ENCODE measurements at places on chromosomes 7 and 10.

DNA sequence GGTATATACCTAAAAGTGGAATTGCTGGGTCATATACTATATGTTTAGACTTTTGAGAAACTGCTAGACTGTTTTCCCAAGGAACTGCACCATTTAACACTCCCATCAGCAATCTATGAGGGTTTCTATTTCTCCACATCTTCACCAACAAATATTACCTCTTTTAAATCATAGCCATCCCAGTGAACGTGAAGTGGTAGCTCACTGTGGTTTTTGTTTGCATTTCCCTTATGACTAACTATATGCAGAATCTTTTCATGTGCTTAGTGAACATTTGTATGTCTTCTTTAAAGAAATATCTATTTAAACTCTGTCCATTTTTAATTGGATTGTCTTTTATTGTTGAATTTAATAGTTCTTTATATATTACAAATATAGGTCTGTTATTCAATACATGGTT, 115.8 kb upstream of the SEC61G start:
- no peak for DNase-seq

GRCh38 chr10:22086730-22087401, 83.3 kb upstream of the DNAJC1 start:
- no peak for DNase-seq

- DNase-seq, result no peak
Observed at GRCh38 chr10:88923520-88923919, 29.1 kb downstream of the ACTA2 start.

DNA sequence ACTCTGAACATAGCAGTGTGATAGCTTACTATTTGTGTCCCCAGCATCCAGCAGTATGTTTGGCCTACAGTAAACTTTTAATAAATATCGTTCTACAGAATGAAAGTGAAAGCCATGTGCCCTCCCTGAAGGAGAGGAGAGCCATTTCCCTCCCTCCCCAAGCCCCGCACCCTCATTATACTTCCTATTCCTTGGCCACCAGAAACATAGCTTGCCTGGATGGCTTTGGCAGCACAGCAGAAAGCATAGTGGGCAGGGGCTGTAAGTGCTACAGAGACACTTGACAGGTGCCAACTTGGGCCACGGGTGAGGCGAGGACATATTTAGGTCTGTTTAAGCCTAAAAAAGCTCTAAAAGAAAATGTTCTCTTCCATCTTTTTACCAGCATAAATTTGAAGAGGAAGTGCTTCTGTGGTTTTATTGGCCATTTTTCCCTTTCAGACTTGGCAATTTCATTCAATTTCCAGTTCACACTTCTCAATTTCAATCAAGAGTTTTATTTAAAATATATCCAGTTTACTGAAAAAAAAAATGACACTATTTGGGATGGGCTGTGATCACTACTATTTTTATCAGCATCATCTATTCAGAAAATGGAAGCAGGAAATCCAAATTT, 12.7 kb downstream of the HHEX start:
- peak; percentile 62 for DNase-seq

DNA sequence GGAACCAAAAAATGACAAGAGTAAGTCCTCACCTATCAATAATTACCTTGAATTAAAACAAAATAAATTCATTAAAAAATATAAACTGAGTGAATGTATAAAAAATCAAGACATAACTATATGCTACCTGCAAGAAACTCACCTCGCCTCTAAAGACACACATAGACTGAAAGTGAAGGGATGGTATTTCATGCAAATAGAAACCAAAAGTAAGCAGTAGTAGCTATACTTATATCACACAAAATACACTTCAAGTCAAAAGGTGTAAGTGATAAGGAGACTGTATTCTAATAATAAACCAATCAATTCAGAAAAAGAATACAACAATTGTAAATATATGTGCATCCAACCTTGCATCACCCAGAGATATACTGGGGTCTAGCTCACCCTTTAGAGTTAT, 332.6 kb downstream of the SH2D4B start:
- DNase-seq, result no peak

GRCh38 chr7:32611201-32612099, 116.2 kb downstream of the AVL9 start:
- DNase-seq, result no peak

DNA sequence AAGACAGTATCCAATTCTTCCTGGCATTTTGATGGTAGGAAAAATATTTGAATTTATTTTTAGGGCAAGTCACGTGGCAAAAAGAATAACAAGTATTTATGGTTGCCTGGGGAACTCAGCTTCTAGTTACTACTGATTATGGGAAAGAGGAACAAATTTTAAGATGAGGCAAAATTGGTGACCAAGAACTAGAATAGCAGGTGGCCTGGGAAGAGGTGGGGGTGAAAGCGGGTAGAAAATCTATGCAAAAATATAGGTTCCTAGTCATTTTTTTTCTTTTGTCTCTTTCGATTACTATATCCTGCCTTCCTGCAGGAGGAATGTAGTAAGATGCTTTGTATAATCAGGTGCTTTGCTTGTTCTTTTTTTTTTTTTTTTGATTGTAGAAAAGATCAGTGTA, 27.8 kb downstream of the ENTPD1 start:
- peak; percentile 22 for DNase-seq

GRCh38 chr7:106485031-106485551, 175.9 kb downstream of the CCDC71L start:
- no peak for DNase-seq

DNA sequence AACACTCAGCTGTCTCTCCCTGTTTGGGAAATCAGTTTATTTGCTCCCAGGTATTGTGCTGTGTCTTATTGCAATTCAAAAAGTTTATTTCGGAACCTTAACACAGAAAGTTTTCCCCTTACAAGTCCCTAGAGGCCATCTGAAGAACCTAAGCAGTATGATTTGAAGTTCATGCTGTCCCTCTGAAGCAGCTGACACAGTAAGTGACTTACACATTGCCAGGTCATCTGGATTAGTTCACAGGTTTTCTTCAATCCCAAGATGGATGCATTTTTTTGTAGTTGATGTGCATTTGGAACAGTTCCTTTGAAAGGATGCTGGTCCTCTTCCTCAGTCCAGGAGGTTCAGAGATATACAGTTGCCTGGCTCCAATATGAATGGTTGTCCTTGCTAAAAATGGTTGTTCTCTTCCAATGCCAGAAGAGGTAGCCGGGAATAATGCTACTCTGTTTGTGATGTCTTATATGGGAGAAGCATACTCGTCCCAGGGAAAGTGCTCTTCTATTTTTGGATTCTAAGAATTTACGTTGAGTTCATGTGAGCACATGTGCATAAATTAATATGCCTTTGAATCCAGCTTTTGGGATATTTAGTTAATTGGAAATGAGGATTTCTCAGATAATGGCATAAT, 183.5 kb upstream of the PHYHIPL start:
- DNase-seq, result no peak

DNA sequence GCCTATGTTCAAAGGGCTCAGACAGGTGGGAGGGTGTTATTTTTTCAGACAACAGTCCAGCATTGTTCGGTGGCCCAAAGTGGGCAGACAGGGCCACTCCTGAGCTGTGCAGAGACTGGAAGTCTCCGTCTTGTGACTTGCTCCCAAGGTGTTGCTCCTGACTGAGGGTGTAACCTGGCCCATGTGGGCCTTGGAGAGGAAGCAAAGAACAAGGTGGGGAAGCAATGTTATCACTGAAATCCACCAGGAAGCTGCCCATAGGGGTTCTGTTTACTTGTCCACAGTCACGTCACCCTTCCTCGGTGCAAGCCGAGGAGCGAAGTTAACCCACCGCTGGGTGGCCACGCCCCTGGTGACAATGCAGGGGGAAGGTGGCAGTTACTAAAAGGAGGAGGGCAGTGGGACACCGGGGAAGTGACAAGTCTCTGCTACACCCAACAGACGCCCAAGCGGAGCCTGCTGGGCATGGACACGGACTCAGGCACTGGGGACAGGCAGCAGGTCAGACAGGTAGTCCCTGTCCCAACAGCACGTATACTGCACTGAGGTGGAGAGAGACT, 311.6 kb upstream of the MKI67 start:
- no peak for DNase-seq

- DNase-seq, result no peak
Observed at GRCh38 chr10:120538091-120538490, 81.1 kb downstream of the PLPP4 start.

DNA sequence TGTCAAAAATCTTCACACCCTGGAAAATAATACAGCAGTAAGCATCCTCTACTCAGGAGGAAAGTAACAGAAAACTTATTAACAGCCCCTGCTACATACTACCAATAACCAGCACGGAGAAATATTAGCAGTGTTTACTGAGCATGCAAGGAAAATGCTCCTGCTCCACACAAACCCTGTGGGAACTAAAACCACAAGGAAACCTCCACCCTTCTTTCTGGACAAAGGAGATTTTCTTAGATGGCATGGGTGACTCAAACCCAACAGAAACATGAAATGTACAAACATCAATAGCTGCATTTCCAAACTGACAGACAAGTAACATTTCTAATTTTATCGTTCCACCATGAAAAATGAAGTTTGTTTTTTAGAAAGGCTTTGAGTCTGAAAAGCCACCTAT, 113.4 kb downstream of the VPS41 start:
- no peak for DNase-seq

GRCh38 chr7:149771720-149772240, 1.6 kb downstream of the ZNF467 start:
- peak; percentile 93 for DNase-seq

DNA sequence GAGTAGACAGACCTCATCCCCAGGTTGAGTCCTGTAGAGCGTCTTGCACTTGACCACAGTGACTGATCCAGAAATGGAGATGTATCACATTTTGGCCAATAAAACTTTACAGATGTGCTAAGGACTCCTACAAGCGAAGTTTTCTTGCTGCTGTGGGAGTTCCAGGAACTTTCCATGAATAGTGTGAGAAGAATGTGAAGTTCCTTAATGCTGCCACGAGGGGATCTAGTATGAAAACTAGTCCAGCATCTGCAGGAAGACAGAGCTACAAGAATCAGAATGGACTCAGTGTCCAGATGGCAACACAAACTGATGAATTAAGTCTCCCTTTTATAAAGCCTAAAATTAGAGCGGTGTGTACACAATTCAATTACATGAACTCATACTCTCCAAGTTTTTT, 14.8 kb upstream of the LSM8 start:
- DNase-seq, result peak; percentile 18

- no peak for DNase-seq
Observed at GRCh38 chr10:57162231-57162630, 801.2 kb upstream of the ZWINT start.

DNA sequence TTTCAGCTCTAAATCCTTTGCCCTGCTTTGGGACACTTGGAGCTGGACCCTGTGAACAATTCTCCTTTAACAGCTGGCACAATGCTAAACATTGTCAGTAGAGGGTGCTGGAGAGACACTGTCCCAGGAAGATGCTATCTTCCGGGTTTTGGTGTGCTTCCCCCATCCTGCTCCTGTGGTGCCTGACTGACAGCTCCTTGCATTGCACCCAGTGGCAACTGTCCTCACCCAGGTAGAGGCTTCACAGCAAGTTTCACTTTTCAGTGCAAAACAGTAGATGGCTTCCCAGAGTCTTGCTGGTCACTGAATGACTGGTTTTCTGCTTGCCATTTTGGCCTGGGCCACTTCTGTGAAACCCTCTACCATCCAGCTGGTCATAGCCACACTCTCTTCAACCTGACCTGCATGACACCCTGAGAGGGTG, 77.3 kb downstream of the CDC14C start:
- DNase-seq, result peak; percentile 71

DNA sequence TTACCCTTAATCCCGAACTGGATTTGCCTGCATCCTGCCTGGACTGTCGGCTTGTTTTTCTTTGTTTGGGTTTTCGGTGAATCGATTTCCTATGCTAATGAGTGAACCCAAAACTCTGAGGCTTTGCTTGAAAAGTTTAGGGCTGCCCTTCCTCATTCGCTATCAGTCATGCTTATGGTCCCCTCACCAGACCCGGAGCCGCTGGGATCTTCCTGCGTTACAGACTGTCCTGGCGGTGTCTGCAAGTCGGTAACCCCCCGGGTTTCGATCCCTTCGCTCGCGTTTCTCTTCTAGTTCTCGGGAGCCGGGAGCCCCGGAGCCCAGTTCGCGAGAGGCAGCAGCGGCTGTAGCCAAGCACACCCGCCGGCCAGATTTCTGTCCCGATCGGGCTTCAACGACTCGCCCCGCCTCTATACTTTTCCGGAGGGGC, 2.2 kb downstream of the EMX2 start:
- DNase-seq, result no peak

DNA sequence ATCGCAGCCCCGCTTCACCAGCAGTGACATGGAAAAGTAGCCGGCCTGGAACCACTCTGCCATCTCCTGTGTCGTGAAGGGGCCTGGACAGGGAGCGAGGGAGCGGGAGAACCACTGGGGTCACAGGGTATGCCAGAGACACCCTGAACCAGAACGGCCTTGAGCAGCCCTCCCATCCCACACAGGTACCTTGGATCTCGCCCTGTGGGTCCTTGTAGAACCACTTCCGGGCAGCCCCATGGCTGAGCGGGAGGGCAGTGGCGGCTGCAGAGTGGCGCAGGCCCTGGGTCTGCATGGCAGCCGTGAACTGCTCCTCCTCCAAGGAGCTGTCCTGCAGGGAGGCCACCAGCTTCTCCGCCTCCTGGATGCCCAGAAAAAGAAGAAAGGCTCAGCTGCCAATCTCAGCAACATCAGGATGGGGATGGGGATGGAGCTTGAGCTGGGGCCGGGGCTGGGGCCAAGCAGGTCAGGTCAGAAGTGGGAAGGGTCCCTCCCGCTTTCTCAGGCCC, 9.5 kb downstream of the GIGYF1 start:
- DNase-seq, result no peak

GRCh38 chr10:5963071-5963470, 14.3 kb downstream of the IL15RA start:
- DNase-seq, result no peak

GRCh38 chr10:96610817-96611216, 24.0 kb upstream of the TM9SF3 start:
- DNase-seq, result peak; percentile 40

- DNase-seq, result peak; percentile 40
Observed at GRCh38 chr7:69395061-69395714, 203.1 kb upstream of the AUTS2 start.

- DNase-seq, result no peak
Observed at GRCh38 chr7:27191833-27192545, 7.0 kb upstream of the HOXA11 start.

DNA sequence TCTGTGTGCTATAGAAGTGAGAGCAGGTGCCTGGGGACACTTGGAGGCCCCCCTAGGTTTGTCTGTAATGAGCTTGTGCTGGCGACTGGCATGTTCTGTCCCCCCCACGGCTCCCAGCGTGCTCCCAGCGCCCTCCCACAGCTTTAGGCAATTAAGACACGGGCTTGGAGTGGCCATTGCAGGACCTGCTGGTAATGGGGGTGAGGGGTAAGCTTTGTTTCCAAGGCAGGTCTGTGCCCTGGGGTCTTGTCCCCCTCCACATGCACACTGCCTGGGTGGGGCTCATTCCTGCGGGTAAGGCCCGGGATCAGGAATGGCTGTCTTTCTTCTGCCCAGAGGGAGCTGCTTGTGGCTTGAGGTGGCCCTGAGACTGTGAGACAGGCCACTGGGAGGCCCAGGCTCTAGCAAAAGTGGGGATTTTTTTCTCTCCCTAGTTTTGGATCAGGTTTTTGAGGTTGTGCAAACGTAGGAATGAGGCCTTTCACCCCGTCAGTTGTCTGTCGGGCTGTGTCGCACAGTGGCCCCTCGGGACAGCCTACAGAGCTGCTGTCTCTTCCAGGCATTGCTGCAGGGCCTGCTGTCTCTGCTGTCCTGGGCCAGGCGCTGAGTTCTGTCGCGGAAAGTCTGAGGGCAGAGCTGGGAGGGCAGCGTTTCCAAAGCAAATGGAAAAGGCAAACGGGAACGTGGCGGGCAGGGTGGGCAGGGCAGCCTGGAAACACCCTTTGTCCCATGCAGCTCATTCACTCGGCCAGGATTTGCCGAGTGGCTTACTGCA, 107.4 kb downstream of the LHPP start:
- no peak for DNase-seq

Data from hematopoietic multipotent progenitor cell treated with erythropoietin and hydrocortisone succinate and interleukin-3 and kit ligand, for 4 days (in vitro differentiated cells).